NCI-H226 (cell line): ENCODE measurements at places on chromosomes 7 and 10.

- DNase-seq = no peak
Observed at GRCh38 chr7:14685167-14685566, 217.4 kb downstream of the DGKB start.

DNA sequence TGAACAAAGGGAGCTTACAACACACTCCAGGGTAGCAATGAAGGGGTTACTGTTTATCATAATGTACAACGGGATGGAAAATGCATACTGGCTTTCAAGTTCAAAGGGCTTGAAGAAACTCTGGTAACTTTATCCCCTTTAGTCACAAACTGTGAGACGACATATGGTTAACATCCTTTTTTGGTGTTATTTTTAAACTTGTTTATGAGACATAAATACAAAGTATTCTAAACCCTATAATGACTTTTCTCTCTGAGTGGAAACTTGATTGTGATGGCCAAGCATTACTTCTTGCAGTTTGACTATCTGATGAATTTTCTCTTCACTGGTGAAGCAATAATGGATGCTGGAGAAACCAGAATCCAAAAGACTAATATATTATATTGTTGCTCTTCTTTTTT lies 62.0 kb upstream of the SEMA3A start:
- no peak for DNase-seq

- no peak for DNase-seq
Observed at GRCh38 chr10:58642916-58643428, 130.3 kb downstream of the BICC1 start.

DNA sequence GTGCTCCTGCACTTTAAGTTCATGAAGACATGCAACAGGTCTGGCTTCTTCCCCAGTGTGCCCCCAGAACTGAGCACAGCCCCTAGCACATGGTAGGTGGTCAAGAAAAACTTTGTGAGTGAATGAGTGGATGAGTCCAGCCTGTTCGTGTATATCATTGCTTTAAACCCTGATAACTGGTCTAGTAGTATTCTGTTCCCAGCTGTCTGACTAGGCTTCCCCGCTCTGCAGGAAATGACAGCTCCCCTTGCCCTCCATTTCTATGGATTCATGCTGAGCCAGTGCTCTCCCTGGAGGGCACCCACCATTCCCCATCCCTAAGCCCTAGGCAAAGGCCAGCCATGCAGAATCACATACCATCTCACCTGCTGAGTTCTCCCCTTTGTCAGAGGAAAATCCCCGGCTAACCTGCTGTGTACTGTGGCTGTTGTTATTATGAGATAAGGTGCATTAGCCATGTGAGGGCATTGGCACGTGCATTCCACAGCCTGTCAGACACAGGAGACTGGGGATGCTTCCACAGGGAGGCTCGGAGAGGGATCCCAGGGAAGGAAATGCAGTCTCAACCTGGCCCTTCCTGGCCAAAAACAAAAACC lies 698.9 kb downstream of the GRID1 start:
- DNase-seq = no peak

GRCh38 chr7:24578052-24578451 lies 4.8 kb downstream of the PALS2 start:
- DNase-seq = no peak

DNA sequence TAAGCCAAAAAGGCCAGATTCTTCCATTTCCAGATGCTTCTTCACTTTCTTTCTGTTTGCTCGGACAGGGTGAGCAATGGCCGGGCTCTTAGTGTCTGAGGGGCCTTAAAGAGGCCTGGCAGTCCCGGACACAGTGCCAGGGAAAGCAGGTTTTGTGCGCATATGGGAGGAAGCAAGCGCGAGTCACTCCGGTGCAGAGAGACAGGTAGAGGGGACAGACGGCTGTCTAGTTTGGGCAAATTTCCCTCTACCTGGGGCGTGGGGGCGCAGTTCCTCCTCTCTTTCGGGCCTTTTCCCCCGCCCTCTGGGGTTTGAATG lies 4.7 kb downstream of the NEUROD6 start:
- DNase-seq = no peak

- DNase-seq = no peak
Observed at GRCh38 chr10:63209705-63210104, 76.6 kb downstream of the NRBF2 start.

GRCh38 chr7:114047889-114048288 lies 129.1 kb upstream of the PPP1R3A start:
- peak; percentile 64 for DNase-seq

DNA sequence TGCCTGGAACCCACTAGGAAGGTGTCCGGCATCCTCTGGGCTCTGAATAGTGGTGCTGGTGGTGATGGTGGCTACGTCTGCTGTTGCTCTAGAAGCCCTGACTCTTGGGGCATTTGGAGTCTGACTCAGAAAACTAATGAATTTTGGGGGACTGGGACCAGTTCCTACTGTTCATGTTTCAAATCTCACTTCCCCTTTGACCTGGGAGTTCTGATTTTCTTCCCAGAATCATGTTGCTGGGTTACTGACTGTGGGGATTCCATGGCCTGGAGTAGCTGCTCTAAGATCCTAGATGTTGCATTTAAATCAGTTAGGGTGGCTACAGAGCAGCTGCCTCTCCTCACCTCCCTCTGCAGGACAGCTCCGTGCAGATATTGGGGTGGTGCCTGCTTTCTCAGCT lies 3.2 kb downstream of the TSPAN33 start:
- no peak for DNase-seq

GRCh38 chr10:112343056-112343806 lies 30.7 kb upstream of the ACSL5 start:
- DNase-seq = no peak

GRCh38 chr7:42662862-42663261 lies 249.0 kb downstream of the C7orf25 start:
- no peak for DNase-seq

GRCh38 chr10:62726142-62726541 lies 78.4 kb upstream of the ADO start:
- DNase-seq = no peak

DNA sequence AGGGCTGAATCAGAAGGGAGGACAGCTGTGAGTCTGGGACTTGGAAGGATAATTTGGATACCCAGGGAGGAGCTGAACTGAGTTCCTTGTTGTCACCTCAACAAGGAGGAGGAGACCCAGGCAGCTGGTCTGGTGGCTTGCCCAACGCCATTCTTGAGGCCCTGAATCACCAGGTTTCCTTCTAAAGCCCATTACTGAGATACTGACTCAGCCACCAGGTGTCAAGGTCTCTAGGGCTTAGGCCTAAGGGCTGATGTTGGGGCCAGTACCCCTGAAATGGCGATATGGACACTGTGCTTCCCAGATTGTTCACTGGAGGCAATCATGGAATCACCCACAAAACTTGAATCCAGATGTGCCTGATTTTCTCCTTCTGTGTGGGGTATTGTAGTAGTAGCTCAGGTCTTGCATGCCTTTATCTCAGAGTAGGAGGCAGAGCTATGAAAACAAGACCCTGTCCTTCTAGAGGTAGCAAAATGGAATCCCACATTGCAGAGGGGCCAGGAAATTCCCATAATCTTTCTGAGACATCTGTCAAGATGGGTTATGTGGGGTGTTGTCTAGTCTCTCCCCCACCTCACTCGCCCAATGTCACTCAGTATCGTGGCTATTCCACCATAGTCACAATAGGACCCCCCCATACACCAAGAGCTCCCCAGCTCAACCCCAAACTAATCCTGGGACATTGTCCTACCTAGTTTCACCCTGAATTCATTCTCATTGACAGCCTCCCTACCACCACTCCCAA lies 1.8 kb upstream of the ATG9B start:
- DNase-seq = peak; percentile 22

GRCh38 chr10:111970111-111970510 lies 213.5 kb downstream of the GPAM start:
- no peak for DNase-seq

- DNase-seq = peak; percentile 55
Observed at GRCh38 chr7:23055582-23056178, 41.8 kb upstream of the HYCC1 start.

- DNase-seq = no peak
Observed at GRCh38 chr10:17647326-17647725, 3.4 kb downstream of the STAM start.

- no peak for DNase-seq
Observed at GRCh38 chr10:77497748-77498147, 139.9 kb downstream of the KCNMA1 start.

DNA sequence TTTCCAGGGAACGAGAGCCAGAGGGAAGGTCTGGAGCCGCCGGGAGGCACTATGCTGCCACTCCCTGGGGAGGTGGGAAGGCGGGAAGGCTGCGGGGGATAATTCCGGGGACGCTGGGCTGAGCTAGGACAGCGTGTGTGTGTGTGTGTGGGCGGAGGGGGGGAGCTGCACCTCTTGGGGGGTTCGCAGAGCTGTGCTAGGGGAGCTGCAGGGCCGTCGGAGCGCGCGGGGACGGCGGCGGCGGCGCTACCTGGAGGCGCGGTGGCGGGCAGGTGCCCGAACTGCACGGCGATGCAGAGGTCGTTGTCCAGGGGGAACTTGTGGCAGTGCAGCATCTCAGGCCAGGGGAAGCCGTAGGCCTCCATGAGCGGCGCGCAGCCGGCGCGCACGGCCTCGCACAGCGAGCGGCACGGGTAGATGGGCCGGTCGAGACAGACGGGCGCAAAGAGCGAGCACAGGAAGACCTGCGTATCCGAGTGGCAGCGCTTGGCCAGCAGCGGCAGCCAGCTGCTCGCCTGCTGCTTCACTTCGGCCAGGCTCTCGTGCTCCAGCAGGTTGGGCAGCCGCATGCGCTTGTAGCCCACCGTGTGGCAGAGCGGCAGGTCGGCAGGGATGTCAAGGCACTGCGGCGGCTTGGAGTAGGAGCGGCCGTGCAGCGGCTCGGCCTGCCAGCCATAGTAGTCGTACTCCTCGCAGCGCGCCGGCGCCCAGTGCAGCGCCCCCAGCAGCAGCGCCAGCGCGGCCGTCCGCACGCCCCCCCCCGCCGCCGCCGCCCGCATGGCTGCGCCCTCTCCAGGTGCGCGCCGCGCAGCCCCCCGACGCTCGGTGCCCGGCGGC lies 526 bp downstream of the SFRP5 start:
- DNase-seq = no peak

DNA sequence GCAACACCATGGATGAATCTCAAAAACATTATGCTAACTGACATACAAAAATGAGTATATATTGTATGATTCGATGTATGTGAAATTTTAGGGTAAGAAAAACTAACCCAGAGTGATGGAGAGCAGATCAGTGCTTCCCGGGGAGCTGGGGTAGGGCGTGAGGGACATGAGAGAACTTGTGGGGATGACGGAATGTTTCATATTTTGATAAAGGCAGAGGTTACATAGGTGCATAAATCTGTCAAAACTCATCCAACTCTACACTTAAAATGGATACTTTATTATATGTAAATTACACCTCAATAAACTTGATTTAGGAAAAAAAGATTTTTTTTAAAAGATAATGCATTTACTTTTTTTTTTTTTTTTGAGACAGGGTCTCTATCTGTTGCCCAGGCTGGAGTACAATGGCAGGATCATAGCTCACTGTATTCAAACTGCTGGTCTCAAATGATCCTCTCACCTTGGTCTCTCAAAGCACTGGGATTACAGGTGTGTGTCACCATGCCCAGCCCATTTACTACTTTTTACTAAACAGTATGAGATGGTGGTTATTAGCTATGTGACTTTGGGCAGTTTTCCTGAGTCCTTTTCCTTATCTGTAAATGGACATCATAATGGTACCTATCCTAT lies 13.7 kb downstream of the RHEB start:
- no peak for DNase-seq

GRCh38 chr7:141534757-141535737 lies 16.2 kb upstream of the AGK start:
- no peak for DNase-seq

GRCh38 chr7:126398285-126398684 lies 854.5 kb downstream of the GRM8 start:
- DNase-seq = peak; percentile 19

GRCh38 chr10:90889636-90890035 lies 17.9 kb downstream of the RPP30 start:
- DNase-seq = no peak

- DNase-seq = no peak
Observed at GRCh38 chr10:14613588-14613920, 161.1 kb downstream of the FAM107B start.

GRCh38 chr10:53487019-53487983 lies 714.7 kb upstream of the MBL2 start:
- no peak for DNase-seq

DNA sequence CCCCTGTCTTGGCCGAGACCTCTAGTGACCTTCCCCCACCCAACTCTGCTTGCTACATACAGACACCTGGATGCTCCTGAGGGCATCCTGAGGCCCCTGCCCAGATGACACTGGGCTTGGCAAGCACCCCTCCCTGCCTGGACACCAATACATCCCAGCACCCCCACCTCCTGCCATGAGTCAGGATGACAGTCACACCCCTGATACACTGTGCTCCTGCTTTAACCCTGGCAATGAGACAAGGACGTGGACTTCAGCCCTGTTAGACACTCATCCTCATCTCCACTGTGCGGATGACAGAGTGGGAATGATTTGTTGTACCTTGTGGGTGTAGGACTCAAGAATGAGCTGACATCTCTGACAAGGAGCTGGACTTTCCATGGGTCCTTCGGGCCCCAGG lies 186.3 kb upstream of the ADCY1 start:
- no peak for DNase-seq

- no peak for DNase-seq
Observed at GRCh38 chr7:157990226-157990880, 597.3 kb downstream of the PTPRN2 start.

GRCh38 chr10:100483876-100484666 lies 21.3 kb downstream of the WNT8B start:
- no peak for DNase-seq
